Kidney (tissue), 22 donors: ENCODE measurements at places on chromosomes 12 and 14.

GRCh38 chr12:52434081-52434733 is at the start of gene KRT75:
KRT75 (minus strand) TSS chr12:52434371; CDS start chr12:52434304, 67 bp downstream.
- DNase-seq, result no peak

DNA sequence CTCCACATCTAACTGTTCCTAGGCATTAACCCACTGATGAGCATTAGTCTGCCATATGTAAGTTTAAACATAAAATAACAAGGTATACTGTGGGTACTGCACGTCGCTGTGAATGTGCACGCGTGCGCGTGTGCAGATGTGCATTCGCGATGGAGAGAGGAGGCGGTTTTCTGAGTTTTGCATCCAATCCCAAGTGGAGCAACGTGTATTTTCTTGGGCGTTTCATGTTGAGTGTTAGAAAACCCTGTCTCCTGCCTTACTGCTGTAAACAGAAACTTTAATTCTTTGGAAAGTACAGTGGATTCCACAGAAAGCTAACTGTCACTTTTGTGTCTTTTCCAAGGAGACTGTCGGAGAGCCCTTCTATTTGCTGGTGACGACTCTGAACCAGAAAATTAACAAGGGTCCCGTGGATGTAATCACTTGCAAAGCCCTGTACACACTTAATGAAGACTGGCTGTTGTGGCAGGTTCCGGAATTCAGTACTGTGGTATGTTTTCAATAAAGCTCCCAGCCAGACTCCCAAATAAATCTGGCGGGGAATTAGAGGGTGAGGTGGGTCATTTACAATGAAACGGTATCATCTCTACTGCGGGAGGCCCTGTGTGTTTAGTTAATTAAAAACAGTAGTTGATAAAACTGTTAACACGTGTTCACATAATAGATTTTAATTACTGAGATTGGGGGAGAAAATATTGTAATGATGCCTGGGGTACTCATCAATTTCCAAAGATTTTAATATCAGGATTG is 116.5 kb downstream of the PLXNC1 start:
- DNase-seq, result no peak

DNA sequence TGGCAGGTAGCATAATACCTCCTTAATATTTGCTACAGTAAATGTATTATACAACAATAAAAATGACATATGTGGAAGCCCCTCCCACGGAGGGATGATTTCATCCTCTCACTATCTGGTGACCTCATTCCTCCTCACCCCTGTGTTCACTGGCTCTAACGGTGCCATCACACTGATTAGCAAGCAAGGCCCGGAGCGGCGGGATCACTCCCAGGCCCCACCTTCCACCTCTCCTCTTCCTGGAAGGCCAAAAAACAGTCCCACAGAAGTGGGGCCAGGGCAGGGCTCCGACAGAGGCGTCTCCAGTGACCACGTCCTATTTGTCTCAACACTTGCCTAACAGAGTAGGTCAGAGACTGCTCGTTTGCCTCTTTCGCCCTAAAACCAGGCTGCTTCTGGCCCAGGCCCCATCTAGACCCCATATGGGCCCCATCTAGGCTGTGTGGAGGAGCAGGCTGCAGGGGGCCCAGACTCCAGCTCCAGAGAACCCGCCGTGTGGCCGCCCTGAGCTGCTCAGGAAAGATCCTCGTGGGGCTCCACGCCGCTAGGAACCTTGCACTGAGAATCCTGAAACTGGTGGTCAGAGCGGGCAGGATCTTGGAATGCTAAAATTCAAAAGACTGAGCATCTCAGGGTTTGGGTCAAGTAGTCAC is 3.7 kb downstream of the SELPLG start:
- DNase-seq, result no peak

DNA sequence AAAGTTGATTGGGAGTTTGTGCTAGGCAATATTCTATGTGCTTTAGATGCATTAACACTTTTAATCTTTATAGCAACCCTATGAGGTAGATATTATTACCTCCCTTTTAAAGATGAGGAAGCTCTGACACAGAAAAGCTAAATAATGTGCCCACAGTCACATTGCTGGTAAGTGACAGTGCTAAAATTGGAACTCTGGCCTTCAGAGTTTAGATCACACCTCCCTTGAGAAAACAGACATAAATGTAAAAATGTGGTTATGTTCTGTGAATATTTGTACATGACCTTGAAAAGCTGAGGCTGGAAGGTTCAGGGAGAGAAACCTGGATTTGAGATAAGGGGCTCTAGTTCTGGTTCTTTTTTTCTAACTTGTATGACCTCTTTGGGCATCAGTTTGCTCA is 1.9 kb downstream of the ABHD4 start:
- no peak for DNase-seq

DNA sequence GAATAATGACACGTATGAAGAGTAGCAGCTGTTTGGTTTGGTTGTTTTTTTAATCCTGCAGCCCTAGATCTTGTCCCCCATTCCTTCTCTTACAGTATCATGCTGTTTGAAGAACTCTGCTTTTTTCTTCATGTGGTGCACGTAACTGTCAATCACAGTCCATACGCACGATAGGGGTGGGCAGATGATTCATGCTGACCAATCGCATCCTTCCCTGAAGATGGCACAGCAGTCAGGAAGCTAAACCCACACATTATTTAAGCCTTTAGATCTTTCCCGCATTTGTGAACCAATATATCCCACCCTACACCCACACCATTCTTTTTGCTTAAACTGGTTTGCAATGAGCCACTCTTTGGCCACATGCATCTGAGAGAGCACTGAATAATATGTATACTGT is 158.9 kb upstream of the PLEKHA5 start:
- no peak for DNase-seq

- no peak for DNase-seq
These were observed 139.9 kb upstream of the KRR1 start for GRCh38 chr12:75651342-75651695.

- DNase-seq, result no peak
These were observed 81.4 kb downstream of the TMTC3 start for GRCh38 chr12:88223519-88223918.

DNA sequence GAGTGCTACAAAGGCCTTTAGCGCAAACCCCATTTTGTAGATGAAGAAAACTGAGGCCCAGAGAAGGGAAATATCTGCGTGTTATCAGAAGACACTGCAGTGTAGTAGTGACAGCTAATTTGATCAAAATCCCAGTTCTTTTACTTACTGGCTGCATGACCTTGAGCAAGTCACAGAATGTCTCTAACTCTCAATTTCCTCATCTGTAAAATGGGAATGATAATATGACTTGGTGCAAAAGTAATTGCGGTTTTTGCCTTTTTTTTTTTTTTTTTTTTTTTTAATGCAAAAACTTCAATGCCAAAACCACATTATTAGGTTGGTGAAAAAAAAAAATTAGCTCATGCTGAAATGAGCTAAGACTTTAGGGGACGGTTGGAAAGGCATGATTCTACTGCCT is 69.7 kb downstream of the C12orf75 start:
- DNase-seq, result no peak

DNA sequence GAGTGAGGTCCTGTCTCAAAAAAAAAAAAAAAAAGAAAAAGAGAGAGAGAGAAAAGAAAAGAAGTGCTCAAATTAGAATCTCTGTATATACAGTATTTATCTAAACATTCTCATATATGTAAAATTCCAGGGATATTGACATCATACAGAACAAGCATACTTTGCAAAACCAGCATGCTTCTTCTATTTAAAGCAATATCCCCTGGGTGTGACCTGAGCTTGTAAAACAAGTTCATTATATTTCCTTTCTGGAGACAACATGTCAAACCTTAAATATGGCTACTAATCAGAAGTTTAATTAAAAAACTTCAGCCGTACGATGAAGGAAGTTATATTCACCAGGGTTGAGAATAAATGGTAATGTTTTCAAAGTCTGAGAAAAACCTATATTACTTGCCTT is 175.8 kb upstream of the HMGA2 start:
- DNase-seq, result no peak

GRCh38 chr12:88243982-88244381 is 101.9 kb downstream of the TMTC3 start:
- no peak for DNase-seq

GRCh38 chr14:104359301-104359968 is 220.1 kb upstream of the C14orf180 start:
- no peak for DNase-seq

DNA sequence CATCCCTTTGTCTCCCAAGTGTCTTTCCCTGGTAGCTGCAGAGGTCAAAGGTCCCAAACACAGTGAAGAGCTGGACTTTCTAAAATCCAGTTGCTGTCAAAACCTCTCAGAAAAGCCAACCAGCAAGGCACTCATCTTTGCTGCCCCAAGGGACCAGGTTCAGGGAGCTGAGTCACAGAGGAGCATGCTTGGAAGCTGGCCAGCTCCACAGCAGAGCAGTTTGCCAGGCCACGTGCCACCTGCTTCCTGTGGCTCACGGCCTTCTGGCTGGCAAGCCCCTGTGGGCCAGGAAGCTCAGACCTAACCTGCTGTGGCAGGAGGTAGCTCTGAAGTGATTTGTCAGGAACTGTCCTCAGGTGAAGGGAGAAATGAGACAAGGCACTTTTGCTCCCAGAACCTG is 3.6 kb downstream of the ISCU start:
- DNase-seq, result no peak

DNA sequence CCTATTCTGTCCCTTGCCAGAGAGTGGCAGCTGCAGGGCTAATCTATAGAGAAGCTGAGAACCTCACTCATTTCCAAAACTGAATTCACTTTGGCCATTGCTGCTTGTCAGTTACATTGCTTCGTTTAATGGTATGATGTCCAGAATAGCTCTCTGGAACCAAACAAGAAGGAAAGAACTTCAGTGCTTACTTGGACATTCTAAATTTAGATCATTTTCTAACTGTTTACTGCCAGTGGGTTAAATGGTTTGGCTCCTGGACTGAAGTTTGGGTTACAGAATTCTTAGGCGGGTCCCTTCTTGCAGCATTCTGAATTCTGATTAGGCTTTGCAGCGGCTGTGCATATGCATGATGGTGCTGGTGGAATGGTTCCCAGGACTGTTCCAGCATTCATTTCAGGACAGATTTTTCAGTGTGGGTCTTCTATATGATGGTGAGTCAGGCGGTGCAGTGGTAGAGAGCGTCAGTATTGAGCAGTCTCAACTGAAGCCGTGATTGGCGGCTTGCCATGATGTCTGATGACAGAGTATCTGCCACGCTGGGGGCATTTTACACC is 148.7 kb downstream of the DYRK2 start:
- no peak for DNase-seq

DNA sequence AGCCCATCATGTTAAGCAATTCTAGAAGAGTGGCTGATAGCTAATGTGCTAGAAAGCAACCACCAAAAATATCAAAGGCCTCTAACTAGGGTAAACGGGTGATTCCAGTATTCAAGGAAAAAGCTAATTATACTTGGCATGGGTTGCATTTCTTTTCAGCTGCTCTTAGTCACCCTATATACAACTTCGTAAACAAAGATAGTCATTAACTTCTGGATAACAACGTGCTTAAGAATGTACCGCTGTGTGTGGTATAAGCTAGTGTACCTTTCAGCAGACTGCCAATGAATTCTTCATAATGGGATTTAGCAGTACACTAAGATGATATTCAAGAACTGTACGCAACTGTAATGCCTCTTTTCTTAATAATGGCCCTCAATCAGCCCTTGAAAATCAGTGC is 42.2 kb upstream of the SLC6A13 start:
- DNase-seq, result no peak

DNA sequence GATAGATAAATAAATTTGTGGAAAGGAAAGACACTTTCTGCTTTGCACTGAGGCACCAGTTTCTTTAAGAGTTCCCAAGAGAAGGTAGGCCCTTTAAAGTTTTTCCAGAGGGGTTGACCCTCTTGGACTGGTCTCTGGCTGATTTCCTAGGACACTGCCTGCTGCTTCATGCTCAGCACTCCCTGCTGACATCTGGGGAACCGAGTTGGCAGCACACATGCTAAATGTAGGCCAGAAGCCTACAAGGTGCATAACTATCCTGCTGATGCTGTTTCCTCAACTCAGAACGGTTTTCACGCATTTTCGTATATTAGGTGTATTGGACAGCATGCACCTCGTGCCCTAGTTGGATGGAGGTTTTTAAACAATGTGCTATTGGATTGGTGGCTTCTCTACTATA is 887.2 kb upstream of the SEL1L start:
- no peak for DNase-seq

DNA sequence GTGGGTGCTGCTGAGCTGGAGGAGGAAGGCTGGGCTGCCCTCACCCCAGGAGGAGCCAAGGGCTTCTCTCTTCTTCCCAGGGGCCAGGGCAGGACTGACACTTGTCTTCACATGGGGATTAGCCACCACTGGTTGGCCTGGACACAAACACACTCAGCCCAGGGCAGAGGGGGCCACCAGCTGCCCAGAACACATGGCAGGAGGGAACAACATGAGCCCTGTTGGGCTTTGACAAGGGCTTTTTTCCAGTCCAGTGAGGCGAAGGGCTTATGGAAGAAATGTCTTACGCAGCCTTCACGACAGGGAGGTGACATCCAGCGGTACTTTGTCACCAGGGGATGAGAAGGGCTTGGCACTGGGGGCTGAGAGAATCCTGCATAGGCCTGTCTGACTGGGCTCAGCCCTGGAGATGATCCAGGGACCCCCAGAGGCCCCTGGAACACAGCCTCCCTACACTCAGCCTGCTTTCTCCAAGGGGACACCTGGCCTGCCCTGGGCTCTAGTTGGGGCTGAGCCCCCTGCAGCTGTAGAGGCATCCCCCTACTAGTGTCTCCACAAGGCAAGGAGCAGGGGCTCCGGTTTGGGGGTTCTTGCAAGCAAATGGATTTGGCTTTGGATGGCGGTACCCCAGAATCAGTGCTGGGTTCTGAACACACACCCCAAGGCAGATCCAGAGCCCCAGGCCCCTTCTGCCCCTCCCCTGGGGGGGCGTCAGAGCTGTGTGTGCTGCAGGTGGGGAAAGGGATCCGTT is 18.9 kb downstream of the ARL6IP4 start:
- peak; percentile 59 for DNase-seq

- DNase-seq, result no peak
These were observed 38.9 kb downstream of the RASSF8 start for GRCh38 chr12:25997201-25997963.

DNA sequence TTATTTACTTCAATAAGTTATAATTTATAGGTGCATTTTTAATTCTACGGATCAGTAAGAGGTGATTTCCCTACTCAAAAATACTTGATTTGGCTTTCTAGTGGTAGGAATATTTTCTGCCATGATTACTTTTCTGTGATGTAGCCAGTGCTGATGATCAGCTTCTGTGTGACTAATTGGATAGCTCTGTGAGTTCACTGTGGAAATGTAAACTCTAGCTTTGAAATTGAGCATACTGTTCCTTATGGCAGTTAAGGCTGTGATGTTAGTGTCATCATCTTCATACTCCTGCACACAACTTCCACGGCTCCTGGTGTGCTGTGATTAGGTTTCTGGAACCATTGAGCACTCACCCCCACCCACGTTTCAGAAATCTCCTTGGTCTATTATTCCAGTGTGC is 48.2 kb downstream of the PLEKHA5 start:
- DNase-seq, result no peak

DNA sequence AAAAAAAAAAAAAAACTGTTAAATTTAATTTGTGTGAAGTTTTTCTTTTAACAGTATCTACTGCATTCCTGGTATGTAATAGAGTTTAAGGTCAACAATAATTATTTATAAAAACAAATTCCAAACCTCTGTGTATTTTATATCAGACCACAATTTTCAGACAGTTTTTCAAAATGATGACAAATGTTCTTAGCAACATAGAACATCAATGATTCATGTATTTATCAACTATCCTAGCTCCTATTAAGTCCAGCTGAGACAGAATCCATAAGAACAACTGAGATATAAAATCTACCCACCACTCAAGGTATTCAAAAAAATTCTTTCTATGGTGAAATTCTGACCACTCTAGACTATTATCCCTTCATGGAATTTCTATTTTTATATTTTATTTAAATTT is 144.5 kb downstream of the EPS8 start:
- DNase-seq, result no peak

- DNase-seq, result no peak
These were observed 38.9 kb upstream of the LRP6 start for GRCh38 chr12:12305568-12306300.
